ENCODE measurements at places on chromosomes 7 and 10. TPM values are rescaled to one million over a fixed set of nuclear protein-coding genes. Genes with fewer than 3 reads are reported as not detected.

SRGN gene
- not detected for polyA plus RNA-seq

ADGRA1 gene
- polyA plus RNA-seq, result 0.21 TPM

CALHM2 gene
- polyA plus RNA-seq, result 2.4 TPM

NPFFR1 gene
- polyA plus RNA-seq, result 0.02 TPM

TMEM270 gene
- polyA plus RNA-seq, result 0.26 TPM

EPHB6 gene
- polyA plus RNA-seq, result 19.7 TPM

FOXI2 gene
- polyA plus RNA-seq, result 1.0 TPM

IDI1 gene
- polyA plus RNA-seq, result 20.4 TPM

AP1S1 gene
- polyA plus RNA-seq, result 59.3 TPM
